ENCODE measurements at places on chromosomes 6 and 20. TPM values are rescaled to one million over a fixed set of nuclear protein-coding genes. Genes with fewer than 3 reads are reported as not detected.

Gene ARMH2
- not detected for total RNA-seq

Gene LGSN
- not detected for total RNA-seq

Gene CFAP61
- 41.8 TPM for total RNA-seq

Gene GDAP1L1
- total RNA-seq: not detected

Gene ULBP1
- total RNA-seq: 0.25 TPM
